ENCODE measurements at places on chromosomes 4 and X.

DNA sequence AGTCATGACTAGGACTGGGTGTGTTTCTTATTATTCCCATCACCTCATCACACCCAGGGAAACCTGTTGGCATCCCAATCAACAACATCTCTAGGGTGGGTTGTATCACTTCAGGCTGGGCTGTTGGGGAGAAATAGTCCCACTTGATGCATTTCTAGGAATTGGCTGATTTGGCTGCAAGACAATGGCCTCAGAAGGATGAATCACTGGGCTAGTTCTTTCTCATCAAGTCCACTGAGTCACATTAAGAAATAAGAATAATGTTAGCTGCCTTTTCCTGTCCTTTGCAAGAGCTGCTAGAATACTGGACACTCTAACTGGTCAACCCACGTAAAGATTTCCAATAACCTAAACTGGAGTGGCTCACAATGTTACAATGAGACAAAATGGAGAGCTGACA is 104.2 kb downstream of the CHRDL1 start:
- peak; percentile 28 for DNase-seq

GRCh38 chrX:106220177-106220576 is 52.1 kb downstream of the PWWP3B start:
- DNase-seq, result no peak

- DNase-seq, result peak; percentile 23
These were observed 952 bp downstream of the ANOS1 start for GRCh38 chrX:8730812-8731558.

DNA sequence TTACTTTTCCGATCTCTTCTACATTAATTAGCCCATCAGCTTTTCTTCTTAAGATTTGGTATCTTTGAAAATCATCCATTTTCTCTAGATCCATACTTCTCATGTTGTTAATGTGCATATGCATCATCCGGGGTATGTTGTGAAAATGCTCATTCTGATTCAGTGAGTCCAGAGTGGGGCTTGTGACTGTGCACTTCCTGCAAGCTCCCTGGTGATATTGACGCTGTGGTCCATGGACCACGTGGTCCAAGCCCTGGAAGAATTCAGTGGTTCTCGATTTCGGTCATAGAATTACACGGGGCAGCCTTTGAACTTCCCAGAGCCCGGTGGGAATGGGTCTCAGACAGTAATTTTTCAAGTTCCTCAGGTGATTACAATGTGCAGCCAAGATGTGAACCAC is 69.8 kb downstream of the ZFX start:
- DNase-seq, result no peak

- no peak for DNase-seq
These were observed at the start of gene SULT1E1 for GRCh38 chr4:69860052-69860451. SULT1E1 (minus strand) TSS chr4:69860145; CDS start chr4:69857644, 2,501 bp downstream.

DNA sequence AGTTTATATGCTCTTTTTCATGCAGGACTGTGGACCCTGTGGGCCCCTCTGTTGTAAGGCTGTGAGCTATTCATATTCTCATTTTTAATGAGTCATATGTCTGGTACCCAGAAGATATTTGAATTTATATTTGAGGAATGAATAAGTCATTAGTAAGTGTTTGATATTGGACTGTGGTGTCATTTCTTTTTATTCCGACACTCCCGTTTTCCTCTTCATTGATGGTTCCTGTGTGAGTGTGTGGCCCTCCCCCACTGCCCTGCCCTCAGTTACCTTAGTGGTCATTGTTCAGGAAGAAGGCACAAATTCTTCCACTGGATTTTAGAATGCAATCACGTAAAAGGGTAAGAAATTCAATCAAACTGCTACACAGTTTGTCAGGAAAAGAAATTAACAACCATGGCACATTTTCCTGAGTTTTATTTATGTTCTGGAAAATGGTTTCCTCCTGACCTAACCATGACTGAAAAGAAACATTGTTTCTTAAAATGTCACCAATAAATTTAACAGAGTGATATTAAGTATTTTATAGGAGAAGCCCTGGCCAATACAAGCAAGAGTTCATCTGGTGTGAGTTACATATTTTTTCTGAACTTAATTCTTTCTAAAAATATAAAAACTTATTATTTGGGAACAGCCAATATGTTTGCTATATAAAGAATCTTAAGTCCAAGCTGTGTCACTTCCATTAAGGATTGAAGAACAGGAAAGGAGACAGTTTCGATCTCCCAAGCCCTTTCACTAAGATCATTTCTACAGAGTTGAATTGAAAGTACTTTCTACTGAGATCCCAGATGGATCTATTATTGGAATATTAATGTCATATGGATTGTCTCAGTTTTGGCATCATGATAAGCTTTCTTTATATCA is 370.5 kb upstream of the ANXA10 start:
- peak; percentile 31 for DNase-seq

- no peak for DNase-seq
These were observed 31.8 kb downstream of the ARSD start for GRCh38 chrX:2897311-2897689.

GRCh38 chr4:109912706-109913595 is at the start of gene EGF:
EGF (plus strand) TSS chr4:109912883; CDS start chr4:109913336, 453 bp downstream.
- peak; percentile 35 for DNase-seq

GRCh38 chrX:97366237-97366636 is 482.5 kb downstream of the RPA4 start:
- no peak for DNase-seq
